Stimulated activated CD8-positive, alpha-beta memory T cell treated with anti-CD3 and anti-CD28 coated beads, Interleukin-2, amount 100 ng/mL, for 1 hour (primary cell): ENCODE measurements at places on chromosomes 7 and 10.

GRCh38 chr10:131014271-131014670 lies 297.2 kb downstream of the TCERG1L start:
- DNase-seq: no peak

DNA sequence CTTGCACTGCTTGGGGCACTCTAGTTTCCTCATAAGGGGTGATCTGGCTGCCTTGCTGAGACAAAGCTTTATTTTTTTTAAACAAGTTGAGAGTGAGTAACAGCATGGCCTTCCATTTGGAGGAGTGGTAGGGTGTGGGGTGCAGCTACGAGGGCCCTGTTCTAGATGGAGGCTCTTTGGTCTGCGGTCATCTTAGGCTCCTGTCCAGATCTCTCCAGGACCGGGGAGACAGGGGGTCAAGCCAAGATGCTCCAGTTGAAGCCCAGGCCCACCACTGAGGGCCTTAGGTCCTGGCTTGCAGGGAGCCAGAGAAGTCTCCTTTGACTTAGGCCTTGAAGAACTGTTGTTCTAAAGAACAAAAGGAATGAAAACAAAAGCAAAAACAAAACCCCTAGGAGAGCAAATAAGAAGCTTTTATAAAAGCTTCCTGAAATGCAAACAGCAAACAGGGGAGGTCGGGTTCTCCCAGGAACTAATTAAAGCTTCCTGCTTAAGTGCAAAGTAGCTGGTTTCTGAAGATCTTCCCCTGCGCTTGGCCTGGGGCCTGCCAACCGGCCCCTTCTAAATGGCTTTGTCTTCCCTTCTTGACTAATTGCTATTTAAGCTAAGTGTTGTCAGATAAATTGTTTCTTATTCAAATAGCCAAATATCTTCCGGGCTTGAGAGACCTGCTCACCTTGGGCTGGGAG lies 259.2 kb downstream of the GLRX3 start:
- DNase-seq: no peak

DNA sequence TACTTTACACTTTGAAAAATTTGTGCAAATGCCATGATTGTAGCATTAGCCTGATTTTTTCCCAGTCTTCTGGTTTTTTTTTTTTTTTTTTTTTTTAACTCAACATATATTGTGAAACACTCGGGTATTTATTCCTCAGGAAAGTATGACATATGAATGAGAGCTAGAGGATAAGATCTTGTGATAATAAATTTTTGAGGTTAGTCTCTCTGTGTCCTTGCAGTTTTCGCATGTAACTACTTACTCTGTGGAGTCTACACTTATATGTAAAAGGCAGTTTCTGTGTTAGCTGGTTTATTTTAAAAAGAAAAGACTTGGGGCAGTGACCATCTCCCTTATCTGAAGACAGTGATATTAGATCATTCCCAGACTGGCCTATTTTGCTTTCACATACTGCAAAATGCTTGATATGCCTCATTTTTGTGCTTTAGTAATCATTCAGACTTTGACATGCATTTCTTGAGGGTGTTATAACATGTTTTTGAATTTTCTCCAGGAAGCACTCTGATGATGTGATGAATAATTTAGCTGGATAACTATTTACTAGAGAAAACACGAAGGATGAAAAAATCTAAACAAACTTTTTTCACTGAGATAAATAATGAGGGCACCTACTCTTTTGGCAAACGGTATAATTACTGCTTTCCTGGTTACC lies 371.0 kb downstream of the NRG3 start:
- DNase-seq: no peak

DNA sequence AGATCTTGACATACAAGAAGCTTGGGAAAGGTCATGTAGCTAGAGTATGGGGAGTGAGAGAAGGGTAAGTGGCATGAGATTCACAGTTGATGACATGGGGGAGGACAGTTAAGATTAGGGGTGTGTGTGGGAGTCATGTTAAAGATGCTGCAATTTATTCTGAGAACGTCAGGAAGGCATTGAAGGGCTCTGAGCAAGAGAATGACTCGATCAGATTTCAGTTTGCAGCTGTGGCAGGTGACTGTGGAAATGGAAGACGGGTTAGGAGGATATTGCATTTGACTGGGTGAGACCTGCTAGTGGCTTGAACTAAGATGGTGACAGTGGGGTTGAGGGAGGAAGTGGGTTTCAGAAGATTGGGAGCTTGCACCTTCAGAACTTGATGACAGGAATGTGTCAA lies 5.6 kb downstream of the CDC123 start:
- no peak for DNase-seq

- no peak for DNase-seq
These were observed 386.1 kb upstream of the COBL start for GRCh38 chr7:51702673-51703072.

GRCh38 chr10:98649170-98649569 lies 202.4 kb upstream of the HPS1 start:
- DNase-seq: no peak

- no peak for DNase-seq
These were observed 90.9 kb downstream of the POLR1F start for GRCh38 chr7:19617901-19618300.
